Activated naive CD4-positive, alpha-beta T cell treated with anti-CD3 and anti-CD28 coated beads, Interleukin-2, amount 10 ng/mL, durations not matched to agents 5 hours and 36 hours (primary cell): ENCODE measurements at places on chromosomes 5 and 9. TPM values are rescaled to one million over a fixed set of nuclear protein-coding genes. Genes with fewer than 3 reads are reported as not detected.

The VCAN gene
- total RNA-seq = not detected

The ARSI gene
- total RNA-seq = not detected

The PCDHB5 gene
- total RNA-seq = not detected

The HAUS6 gene
- 19.2 TPM for total RNA-seq

The ZNF454 gene
- total RNA-seq = not detected
